ENCODE measurements at places on chromosomes 5 and 9.

DNA sequence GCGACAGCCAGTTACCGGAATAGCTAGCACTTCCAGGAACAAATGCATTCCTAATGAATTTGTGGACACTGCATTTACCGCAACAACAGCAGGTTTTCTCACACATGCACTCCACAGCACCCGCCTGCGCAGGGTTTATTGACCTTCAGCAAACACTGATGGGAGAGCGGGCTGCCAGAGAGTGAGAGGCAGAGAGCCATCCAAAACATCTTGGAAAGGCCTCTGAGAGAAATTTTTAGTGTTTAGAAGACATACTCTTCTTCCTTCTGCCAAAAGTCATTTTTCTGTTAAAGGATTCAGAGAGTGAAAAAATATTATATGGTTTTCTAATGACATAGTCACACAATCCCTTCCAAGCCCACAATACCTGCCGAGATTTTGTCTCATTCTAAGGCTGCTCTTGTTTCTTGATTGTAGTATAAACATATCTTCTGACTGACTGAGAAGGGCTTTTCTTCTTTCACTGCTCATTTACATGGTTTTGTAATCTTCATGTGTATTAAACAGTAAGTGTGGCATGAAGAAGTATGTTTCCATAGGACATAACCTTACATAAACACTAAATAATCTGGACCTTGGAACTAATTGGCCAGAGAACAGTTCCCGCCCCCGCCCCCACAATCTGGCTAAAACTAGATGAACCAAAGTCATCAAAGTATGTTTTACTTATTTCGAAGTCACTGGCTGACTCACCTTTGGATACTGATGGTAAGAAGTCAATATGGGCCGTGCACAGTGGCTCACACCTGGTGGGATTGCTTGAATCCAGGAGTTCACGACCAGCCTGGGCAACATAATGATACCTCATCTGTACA is 432.5 kb upstream of the MEF2C start:
- DNase-seq: peak; percentile 40

- DNase-seq: no peak
Measured at GRCh38 chr9:20144197-20144596, 355.4 kb upstream of the SLC24A2 start.

GRCh38 chr9:29203244-29203930 is 1630.1 kb upstream of the C9orf72 start:
- no peak for DNase-seq

GRCh38 chr5:54457094-54457862 is 1.8 kb downstream of the HSPB3 start:
- DNase-seq: peak; percentile 23

DNA sequence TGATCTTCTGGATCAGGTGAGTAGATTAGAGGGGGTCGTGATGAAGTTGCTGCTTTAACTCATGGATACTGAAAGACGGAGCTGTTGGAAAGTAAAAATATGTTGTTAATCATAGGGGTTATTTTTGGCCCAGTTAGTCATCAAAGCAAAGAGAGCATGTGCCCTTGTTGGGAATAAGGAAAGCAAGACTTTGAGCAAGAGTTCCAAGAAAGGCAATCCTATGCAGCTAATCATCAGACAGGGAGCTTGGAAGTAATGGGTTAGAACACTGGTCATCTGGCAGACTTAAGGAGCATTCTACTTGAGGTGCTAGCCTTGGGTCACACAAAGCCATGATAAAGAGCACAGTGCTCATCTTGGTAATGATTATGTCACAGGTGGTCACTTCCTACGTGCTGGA is 18.3 kb downstream of the ASPN start:
- no peak for DNase-seq

GRCh38 chr5:9430306-9430705 is 115.6 kb downstream of the SEMA5A start:
- no peak for DNase-seq

DNA sequence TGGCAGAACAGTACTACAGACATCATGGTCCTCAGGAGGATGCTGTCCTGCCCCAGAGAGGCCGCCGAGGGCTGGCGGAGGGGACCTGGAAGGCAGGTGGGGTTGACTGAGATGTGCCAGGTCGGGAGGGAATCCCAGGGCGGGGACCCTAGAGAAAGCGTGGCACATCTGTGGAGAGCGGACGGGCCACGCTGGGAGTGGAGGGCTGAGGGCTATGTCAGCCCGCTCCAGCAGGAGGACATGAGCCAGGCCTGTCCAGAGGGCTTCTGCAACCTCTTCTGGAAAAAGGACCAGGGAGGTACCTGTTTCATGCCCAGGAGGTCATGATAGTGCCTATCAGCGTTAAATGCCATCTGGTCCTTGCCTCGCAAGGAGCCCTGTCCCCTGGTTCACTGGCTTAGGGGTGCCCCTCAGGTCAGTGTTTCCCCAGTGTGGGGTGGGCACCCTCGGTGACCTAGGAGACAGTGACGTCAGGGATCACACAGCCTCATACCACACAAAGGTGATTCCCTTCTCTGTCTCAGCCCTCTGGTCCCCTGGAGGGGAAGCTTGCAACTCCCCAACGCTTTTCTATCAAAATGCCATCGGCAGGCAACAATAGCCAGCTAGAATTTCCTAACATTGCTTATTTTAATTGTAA is 103.6 kb upstream of the IER5L start:
- DNase-seq: no peak

GRCh38 chr5:172399336-172399735 is 55.0 kb downstream of the SH3PXD2B start:
- DNase-seq: no peak

DNA sequence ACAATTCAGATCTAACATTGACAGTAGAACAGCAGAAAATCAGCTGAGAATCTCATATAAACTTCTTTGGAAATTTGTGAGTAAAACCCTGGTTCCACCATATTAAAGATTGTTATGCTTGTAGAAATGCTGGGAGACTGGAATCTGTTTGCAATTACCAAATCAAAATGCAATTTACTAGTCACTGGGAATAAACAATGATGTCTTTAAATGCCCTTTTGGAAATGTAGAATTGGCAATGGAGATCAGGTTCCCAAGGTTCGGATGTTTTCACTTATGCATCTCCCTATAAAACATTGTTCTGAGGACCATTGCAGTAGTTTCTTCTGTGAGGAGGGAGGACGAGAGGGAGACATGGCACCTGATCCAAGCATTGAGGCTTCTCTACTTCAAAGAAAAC is 384.4 kb downstream of the TMEM167A start:
- DNase-seq: no peak

GRCh38 chr5:64838803-64839202 is 70.1 kb downstream of the CWC27 start:
- no peak for DNase-seq

DNA sequence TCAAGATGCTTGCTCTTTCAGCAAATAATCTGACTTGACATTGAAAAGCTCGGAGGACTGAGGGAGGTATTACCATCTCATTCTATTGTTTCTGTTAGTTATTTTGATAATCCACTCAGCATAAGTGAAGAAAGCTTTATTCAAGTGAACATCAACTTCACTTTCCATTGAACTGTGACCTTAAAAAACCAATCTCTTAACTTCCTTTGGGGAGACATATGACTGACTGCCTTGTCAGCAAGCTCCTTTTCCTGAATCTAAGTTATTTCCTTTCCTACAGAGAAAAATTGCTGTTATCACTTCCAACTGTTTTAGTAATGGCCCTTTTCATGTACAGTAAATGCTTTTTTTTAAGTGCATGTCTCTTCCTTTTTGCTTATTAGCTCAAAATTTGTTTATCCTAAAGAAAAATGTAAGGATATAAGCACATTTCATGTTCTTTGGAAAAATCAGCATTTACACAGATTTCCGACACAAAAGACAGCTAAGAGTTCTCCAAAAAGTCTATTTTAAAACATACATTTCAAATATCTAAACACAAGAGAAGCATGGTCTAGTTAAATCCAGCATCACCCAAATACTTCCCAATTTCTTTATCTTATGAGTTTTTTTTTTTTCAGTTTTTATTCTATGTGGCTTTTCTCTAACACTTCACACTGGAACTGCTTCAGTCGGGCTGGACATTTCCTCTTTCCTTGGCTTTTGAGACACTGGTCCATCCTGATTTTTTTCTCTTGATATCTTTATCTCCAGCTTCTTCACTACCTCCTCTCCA is 117.9 kb upstream of the DAB2 start:
- DNase-seq: no peak

- DNase-seq: no peak
Measured at GRCh38 chr9:127526655-127527559, 75.6 kb downstream of the LRSAM1 start.

- DNase-seq: no peak
Measured at GRCh38 chr9:130143958-130144366, 28.2 kb upstream of the NCS1 start.

DNA sequence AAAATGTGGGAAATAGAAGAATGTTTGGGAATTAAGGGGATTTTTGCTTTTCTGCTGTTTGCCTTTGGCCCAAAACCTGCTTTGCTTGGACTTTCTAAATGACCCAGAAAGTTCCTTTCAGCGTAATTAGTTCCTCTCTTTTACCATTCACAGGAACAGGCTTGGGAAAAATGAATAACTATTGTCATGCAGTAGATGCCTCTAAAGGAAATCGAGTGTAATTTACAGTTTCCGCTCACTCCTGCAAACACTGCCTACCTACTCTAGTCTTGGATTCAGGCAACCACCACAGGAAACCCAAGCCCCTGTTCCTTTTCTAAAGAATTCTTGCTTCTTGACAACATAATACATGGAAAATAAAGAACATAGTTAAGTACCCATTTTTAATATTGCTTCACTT is 25.0 kb downstream of the TTC23L start:
- DNase-seq: no peak

- DNase-seq: no peak
Measured at GRCh38 chr9:26243726-26244125, 565.5 kb upstream of the TUSC1 start.

DNA sequence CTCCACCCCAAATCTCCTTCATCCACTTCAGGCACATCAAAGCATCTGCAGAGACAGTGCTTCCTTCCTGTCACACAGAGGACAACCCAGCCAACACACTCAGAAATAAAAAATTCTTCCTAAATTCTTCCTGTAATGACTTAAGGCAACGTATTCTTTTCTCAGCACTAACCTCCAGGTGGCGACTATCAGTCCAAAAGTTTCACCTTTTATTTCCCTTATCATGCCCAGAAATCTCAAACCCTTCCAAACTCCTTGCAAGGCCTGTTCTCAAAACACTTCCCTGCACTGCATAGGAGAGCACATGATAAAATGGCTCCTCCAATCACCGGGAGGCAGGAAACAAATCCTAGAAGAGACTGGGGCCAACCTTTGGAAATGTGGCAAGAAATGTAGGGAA is 35.1 kb downstream of the SLIT3 start:
- no peak for DNase-seq

- no peak for DNase-seq
Measured at GRCh38 chr5:17679597-17680203, 45.4 kb downstream of the TAF11L14 start.

- peak; percentile 10 for DNase-seq
Measured at GRCh38 chr5:52560366-52560765, 227.3 kb upstream of the ITGA1 start.
